SJSA1 (cell line): ENCODE measurements at places on chromosomes 16 and 17. TPM values are rescaled to one million over a fixed set of nuclear protein-coding genes. Genes with fewer than 3 reads are reported as not detected.

GRCh38 chr17:67785122-67785477 is 40.2 kb upstream of the BPTF start:
- no peak for DNase-seq

Gene PIGS
- total RNA-seq = 40.8 and 81.8 TPM in 2 replicates

GRCh38 chr16:49859125-49859811 is 3.4 kb upstream of the ZNF423 start:
- no peak for DNase-seq

DNA sequence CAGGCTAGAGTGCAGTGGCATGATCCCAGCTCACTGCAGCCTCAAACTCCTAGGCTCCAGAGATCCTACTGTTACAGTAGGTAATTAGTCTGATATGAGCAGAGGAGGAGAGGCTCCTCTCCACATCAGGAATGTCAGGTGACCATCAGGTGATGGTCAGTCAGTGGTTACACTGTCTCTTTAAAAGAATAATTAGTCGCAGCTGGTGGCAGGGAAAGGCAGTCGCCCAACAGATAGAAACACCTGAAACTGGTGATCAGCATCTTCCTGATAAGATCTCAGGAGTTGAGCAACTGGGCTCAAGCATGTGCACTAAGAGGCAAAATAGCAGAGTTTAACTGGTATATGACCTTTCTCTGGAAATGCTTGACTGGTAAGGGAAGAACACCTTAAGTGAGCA is 21.5 kb upstream of the ABCA5 start:
- no peak for DNase-seq

Gene PPL
- 0.11 TPM in 1 of 2 replicates, not detected in the other for total RNA-seq

Gene SLFN12
- total RNA-seq = 56.1 and 65.4 TPM in 2 replicates

DNA sequence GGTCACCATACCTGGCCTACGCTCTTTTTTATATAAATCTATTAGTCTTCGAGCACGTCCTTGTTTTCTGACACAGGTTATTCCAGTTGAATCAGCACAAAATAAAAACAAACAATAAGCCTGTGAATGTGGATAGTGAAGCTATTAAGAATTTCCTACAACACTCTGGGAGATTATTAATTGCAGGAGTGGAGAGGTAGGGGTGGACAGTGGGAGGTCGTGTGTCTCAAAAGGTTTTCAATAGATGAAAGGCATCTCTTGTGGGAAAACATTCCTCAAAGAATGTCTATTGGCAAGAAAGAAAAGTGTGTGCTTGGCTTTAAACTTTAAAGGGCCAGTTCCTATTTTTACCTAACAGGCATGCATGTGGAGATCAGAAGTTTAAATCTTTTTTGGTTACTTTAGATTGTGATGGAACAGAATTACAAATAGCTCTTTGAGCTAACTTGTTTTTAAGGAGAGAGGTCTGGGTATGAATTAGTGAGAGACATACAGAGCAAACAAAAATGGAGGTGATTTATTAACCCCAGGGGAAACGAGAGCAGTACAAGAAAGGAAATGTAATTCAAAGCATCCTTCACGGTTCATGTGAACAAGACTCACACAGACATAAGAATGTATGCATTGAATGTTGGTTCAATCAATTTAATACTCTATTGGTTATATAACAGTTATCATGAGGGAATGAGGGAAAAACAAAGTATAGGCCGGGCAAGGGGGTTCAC is 9.0 kb downstream of the SMYD4 start:
- DNase-seq = no peak

Gene YBX2
- not detected in 2 replicates for total RNA-seq

DNA sequence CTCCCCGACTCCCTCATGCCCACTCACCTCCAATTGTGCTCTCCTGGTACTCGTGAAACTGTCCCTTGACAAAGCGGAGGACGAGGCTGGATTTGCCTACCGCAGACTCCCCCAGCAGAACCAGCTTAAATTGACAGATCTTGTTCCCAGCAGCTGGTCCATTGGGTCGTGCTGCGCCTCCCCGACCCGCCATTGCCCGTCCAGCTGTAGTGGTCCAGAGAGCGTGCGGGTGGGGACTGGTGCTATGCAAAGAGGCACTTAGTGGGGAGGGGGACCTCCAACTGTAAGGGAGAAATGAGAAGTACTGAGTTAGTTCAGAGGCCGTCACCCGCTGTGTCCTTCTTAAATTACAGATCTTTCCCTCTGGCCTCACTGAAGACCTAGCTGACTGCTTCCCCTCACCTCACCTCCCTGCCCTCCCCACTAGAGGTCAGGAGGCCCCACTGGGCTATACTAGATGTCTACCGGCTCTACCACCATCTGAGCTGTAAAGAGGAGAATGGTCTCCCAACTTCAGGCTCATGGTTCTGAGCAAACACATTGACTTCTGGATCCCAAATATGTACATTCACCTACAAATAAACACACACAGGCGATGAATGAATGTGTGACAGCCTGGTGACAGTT is 7.8 kb downstream of the HSPB9 start:
- no peak for DNase-seq

Gene GRAP
- 1.1 and 3.0 TPM in 2 replicates for total RNA-seq

Gene SHISA6
- 0.05 TPM in 1 of 2 replicates, not detected in the other for total RNA-seq

DNA sequence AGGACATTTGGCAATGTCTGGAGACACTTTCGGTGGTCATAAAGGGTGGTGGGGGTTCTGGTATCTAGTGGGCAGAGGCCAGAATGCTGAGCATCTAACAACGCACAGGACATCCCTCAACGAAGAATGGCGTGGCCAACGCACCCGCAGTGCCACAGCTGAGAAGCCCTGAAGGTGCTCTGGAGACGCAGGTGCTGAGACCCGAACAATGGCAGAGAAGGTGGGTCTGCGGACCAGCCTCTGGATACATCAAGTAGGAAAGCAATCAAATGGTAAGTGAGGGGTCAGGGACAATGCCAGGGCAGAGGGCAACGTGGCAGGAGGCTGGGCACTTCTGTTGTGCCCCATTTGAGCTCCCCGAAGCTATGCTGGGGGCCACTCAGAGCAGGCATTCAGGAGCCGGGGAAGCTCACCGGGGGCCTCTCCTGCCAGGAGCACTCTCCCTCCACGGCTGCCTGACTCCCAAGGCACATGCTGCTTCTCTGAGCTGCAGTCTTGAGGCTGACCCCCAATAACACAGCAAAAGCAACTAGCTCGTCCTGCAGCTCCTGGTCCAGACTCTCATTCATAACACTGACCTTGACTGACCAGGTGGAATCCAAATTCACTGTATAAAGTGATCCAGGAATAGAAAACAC is 26.0 kb downstream of the SPHK1 start:
- no peak for DNase-seq

DNA sequence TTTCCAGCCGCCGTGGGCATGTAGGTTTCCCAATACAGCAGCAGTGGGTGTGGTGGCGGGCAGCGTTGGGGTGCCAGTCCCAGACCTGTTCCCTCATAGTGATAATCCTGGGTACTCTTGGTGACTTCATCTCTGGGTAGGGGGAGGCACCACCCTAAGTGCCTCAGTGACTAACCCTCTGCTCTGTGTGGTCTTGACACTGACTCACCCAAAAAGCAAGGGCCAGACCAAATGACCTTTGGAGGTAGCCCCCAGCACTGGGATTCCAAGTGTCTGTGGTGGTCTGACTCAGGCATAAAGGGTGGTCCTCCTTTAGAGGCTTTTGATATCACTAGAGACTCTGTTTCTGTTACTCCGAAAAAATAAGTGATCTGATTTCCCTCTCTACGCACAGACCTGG is 908 bp downstream of the CALB2 start:
- DNase-seq = peak; percentile 89

DNA sequence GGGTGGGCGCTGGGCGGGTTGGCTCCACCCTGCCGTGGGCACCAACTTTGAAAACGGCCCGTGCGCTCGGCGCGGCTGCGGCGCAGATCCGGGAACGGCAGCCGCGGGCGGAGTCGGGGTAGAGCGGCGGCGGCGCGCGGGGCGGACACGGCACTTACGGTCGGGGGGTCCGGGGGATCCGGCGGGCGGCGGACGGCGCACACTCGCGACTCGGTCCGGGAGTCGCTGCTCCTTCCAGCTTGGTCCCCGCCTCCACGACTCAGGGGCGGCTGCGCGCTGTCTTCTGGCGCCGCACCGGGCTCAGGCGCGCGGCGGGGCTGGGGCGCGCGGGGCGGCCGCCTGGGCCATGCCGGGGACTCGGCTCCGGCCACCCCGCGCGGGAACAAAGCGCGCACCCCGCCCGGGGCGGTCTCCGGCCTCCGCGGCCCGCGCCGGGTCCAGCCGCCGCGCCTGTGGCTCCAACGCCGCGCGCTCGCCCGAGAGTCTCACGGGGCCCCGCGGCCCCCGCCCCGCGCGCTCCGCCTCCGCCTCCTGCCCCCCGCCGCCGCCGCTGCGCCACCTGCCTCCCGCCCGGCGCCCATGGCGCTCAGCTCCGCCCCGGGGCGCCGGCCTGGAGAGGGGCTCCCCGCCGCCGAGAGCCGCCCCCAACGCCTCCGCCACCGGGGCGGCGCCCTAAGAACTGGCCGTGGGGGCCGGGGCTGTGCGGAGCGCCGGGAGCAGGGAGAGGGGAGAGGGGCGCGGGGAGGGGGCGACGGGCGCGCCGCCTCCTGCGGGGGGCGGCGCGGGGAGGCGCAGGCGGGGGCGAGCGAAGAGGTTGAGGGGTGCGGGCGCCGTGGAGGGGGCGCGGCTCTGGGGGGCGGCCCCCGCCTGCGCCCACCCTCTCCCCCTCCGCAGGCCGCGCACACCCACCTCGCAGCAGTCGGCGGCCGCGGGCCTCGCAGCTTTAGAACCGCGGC is 35.9 kb downstream of the CBFA2T3 start:
- DNase-seq = no peak

GRCh38 chr16:84199097-84199496 is 8.1 kb downstream of the ADAD2 start:
- no peak for DNase-seq

DNA sequence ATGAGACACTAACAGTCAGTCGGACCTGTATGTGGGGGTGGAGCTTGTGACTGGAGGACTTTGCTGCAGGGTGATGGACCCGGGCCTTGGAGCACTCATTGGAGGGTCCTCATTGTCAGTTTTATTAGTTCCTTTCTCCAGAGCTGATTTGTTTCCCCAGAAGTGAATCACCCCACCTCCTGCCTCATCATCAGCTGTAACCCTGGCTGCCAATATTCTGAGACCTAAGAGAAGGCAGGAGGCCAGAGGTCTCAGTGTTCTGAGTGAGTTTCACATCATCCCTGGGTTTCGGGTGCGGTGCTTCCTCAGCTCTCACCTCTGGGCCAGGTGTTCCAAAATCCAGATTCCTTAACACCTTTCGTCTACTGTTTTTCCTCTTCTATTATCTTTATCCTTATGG is 49.9 kb upstream of the KIFC3 start:
- DNase-seq = no peak
